CD4-positive, alpha-beta T cell treated with Interleukin-10 for 1 hour (primary cell): ENCODE measurements at places on chromosomes 1 and 21.

GRCh38 chr1:41870076-41870562 is 48.6 kb downstream of the HIVEP3 start:
- DNase-seq: no peak

DNA sequence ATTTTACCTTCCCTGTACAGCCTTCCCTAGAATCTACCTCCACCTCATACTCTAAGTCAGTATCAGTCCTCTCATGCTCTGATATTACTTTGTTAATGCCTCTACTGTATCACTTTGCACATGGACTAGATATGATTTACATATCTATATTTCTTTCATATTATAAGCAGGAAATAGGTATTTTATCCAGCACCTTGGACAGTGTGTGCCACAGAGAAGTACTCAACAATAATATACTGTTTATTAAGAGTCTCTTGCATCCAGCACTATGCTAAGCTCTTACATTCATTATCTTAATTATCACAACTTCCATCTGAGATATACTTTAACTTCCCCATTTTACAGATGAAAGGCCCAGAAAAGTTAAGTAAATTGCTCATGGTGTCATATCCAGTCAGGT is 247.9 kb upstream of the DAB1 start:
- no peak for DNase-seq

GRCh38 chr1:2341706-2342383 is 49.5 kb downstream of the MORN1 start:
- DNase-seq: no peak

DNA sequence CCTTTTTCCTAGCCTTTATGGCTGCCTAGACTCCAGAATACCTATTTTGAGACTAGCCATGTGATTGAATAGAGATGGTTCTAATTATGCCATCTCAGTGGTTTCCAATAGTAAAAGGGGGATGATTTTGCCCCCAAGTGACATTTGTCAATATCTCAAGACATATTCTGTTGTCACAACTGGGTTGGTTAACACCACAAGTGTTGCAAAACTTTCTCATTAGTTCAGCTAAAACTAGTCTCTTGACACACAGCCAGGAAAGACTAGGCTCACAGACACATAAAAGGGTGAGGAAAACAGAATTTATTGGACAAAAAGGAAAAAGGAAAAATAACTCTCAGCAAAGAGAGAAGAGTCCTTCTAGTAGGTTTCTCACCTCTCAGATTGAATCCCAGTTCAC is 39.9 kb upstream of the GBP5 start:
- DNase-seq: no peak

DNA sequence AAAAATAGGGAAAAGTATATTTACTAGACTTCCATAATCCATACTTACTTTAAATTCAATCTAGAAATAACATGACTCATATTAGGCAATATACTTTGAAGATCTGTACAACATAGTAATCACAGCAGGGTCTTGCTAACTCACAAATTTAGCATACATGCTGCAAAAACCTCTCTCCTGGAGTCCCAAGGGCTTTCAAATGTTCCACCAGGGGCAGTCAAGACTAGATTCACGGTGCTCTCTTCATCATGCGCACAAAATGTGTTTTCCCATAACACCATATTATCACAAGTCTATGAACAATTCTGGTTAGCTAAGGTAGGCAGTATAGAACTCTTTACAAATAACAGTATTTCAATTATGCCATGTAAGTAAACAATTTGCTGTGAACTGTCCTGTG is 45.8 kb downstream of the SSX2IP start:
- DNase-seq: no peak

DNA sequence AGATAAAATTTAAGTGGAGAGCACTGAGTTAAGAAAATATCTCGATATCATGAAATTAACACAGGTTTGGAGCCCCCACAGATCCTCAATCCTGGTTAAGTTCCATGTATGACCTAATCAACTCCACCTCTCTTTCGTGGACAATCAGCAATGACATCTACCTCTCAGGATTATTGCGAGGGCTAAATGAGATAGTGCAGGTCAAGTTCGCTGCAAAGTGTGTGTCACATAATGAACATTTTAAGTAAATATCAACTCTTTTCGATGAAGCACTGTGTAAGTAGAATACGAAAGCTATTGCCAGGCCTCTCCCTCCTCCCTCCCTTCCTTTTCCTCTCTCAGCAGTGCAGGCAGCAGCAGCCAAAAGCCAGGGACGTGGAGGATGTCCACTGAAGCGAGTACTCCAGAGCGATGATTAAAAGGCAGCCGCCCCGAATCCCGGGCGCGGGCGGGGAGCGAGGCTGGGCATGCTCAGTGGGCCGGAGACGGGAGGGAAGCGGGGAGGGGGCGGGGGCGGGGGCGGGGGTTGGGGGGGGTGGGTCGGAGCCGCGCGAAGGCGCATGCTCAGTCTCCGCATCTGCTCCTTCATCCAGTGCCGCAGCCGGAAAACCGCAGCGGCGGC is at the start of gene CAMSAP2:
CAMSAP2 (plus strand) TSS at position 567 of the 622 bp plus-strand sequence. CDS start 935 bp downstream, outside the sequence.
- DNase-seq: peak; percentile 69

- DNase-seq: no peak
These were observed 22.9 kb upstream of the CASZ1 start for GRCh38 chr1:10819198-10819901.
